A549 treated with CpdA at 1 μM for 4 hours (cell line): ENCODE measurements at places on chromosomes 2 and 18. TPM values are rescaled to one million over a fixed set of nuclear protein-coding genes. Genes with fewer than 3 reads are reported as not detected.

Gene HDHD2
- 7.6 to 10.5 TPM (median 9.4 TPM) in 5 replicates for total RNA-seq

Gene NEU4
- 0.14 to 0.45 TPM (median 0.31 TPM) in 5 replicates for total RNA-seq

Gene FAM110C
- total RNA-seq: 0.06 to 0.58 TPM (median 0.12 TPM) in 5 replicates

Gene SSB
- 136 to 192 TPM (median 143 TPM) in 5 replicates for total RNA-seq

Gene TTR
- total RNA-seq: 0.07 to 0.69 TPM (median 0.22 TPM) in 3 of 5 replicates, not detected in the others
